Activated naive CD4-positive, alpha-beta T cell treated with anti-CD3 and anti-CD28 coated beads, Interleukin-2, amount 50 U/mL, for 72 hours (primary cell): ENCODE measurements at places on chromosomes 16 and 17. TPM values are rescaled to one million over a fixed set of nuclear protein-coding genes. Genes with fewer than 3 reads are reported as not detected.

Gene TMIGD1
- not detected for total RNA-seq

Gene TEKT3
- total RNA-seq, result not detected

- DNase-seq, result no peak
These were observed 3.2 kb downstream of the B3GNT9 start for GRCh38 chr16:67147437-67148140.

DNA sequence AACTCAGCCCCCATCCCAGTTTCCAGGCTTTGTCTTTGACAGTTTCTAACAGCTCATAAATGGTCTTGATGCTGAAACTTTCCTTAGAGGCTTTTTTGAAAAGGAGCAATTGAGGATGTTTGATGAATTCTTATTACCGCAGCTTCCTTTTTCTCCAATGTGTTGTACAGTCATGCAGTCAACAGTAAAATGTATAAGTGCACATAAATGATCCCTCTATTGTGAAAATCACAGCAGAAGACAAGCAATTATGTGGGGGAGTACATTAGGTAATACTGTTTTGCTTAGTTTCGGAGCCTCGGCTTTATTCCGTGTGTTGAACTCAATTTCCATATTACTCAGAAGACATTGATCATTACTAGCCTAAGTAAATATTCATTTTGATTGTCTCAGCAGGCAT, 673.7 kb downstream of the CDH8 start:
- no peak for DNase-seq

DNA sequence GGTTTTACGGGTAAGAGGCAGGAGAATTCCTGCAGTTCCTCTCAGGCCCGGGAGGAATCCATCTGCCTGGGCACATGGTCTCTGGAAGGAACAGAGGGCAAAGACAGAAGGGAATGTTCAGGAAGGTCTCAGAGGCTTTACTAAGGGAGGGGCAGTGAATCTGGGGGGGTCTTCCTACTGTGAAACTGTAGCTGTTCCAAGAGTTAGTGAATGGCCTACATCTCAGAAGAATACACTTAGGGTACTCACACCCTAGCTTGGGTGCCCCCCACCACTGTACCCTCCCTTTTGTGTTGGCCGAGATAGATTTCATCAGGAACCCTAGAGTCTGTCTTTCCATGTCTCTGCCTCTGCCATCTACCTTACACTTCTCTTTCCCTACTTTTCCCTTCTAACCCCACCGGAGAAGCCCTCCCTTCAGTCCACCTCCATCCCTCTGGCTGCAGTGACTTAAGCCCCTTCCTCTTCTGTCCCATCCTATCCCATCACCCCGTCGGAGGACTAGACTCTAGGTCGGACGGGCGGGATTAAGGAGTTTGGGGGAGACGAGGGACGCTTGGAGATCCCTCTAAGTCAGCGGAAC, 316 bp downstream of the DLG4 start:
- no peak for DNase-seq
